ENCODE measurements at places on chromosomes 5 and 9. TPM values are rescaled to one million over a fixed set of nuclear protein-coding genes. Genes with fewer than 3 reads are reported as not detected.

GRCh38 chr5:148768806-148769415 lies 57.5 kb upstream of the ADRB2 start:
- DNase-seq: no peak

DEPDC1B gene
- total RNA-seq: 0.27 TPM

DNA sequence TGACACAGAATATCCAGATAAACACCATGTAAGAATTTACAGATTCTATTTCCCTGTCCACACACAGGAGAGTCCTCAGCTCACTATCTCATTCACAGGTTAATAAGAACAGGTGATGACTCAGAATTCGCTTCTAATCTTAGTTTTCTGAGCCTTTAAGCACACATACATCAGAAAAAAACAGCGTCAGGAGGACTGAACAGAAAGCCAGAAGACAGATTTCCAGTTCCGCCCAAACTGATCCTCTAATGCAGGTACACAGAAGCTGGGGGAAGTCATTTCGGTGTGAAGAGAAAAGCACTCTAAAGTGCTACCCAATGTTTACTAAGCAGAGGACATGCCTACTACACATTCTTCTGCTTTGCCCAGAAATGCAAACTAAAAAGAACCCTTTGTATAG lies 1.6 kb downstream of the CEMIP2 start:
- no peak for DNase-seq

- DNase-seq: no peak
These were observed 560.6 kb downstream of the PRR16 start for GRCh38 chr5:121024416-121025311.

TEX48 gene
- not detected for total RNA-seq

SHISAL2B gene
- not detected for total RNA-seq

TMC1 gene
- not detected for total RNA-seq

ANKRD34B gene
- total RNA-seq: not detected

DNA sequence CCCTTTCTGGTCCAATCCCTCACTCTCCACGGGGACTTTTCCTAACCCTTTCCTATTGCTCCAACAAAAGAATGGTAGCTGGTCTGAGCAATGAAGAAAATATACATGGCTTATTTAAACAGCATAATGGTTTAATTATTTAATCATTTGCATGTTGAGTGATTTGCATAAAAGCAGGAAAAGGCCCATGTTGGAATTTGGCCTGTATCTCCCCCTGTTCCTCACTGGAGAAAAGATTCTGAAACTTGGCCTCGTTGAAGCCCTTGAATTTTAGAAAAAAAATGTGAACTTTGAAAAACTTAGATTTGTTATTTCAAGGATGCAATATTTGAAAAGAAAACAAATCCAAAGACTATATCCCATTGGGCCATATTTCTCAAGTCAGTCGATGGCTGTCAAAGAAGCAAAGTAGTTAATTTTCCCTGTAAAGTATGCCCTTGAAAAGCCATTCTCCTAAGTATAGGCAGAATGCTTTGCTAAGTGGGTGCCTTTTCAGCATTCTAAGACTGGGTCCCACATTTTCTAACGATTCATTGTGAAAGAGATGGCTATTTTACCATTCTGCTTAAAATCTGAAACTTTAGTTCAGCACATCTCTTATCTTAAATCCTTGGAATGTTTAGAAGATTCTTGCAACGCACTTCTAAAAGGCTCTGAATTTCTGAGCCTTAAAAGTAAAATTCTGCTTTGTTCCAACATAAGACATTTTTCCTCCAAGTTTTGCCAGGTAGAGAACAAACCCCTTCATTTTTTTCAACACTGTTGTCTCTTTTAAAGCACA lies 428.8 kb downstream of the ARHGEF28 start:
- no peak for DNase-seq

CDH9 gene
- total RNA-seq: not detected

PTBP3 gene
- 13.7 TPM for total RNA-seq

CDX1 gene
- total RNA-seq: not detected

DNA sequence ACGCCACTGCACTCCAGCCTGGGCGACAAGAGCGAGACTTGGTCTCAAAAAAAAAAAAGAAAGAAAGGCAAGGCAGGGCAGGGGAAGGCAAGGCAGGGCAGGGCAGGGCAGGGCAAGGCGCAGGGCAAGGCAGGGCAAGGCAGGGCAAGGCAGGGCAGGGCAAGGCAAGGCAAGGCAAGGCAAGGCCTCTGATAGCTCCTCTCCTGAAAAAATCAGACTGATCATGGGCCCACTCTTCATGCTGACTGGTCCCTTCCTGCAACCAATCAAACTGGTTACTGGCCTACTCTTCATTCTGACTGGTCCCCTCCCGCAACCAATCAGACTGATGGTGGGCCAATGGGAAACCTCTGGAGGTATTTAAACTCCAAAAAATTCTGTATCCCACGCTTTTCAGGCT lies 3.4 kb upstream of the ZBTB5 start:
- DNase-seq: no peak

- no peak for DNase-seq
These were observed 10.3 kb downstream of the POLK start for GRCh38 chr5:75522025-75522424.

DNA sequence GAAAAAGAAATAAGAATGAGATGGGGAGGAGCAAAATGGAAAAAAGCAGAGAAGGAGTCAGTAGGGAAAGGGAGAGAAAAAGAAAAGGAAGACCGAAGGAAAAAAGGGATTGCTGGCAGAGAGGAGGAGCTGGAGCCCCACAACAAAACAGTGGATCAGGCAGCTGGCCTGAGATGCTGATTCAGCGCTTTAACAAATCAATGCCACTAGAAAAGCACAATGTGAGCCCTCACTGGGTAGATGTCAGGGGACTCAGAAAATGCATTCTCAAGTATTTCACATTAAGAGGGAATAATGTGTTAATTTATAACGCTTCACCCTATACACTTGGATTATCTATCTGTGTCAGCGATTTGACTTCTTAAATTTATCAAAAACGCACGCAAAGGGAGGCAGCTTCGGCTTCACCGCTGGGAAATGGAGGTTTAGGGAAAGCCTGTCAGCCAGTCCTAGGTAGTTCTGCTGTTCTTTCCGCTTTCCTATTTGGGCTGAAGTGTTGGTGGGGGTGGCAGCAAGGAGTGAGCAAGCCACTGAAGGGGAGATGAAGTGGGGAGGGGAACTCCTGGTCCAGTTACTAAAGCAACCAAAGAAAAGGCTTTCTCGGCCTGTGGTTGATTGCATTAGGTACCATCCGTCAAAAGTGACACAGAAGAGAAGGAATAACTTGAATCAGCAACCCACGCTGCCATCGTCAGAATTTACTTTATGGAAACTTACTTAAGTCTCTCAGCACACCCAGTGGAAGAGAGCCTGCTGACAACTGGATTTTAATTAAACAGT lies 161.6 kb downstream of the BNC2 start:
- no peak for DNase-seq

SEMA4D gene
- total RNA-seq: 18.7 TPM

DNA sequence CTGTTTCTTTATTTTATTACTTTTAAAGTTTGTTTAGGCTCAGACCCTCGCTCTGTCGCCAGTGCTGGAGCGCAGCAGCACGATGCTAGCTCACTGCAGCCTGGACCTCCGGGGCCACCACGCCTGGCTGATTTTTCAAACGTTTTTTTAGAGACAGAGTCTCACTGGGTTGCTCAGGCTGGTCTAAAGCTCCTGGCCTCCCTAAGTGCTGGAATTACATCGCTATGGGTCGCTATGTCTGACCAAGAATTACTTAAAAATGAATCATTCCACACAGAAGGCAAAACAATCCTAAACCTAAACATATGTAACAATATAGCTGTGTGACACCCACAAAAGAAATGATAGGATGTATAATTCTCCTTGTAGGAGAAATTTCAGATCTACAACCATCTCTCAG lies 86.9 kb upstream of the SIMC1 start:
- DNase-seq: no peak

GRCh38 chr9:17656889-17657288 lies 78.0 kb downstream of the SH3GL2 start:
- DNase-seq: no peak

STK10 gene
- 8.8 TPM for total RNA-seq

DNA sequence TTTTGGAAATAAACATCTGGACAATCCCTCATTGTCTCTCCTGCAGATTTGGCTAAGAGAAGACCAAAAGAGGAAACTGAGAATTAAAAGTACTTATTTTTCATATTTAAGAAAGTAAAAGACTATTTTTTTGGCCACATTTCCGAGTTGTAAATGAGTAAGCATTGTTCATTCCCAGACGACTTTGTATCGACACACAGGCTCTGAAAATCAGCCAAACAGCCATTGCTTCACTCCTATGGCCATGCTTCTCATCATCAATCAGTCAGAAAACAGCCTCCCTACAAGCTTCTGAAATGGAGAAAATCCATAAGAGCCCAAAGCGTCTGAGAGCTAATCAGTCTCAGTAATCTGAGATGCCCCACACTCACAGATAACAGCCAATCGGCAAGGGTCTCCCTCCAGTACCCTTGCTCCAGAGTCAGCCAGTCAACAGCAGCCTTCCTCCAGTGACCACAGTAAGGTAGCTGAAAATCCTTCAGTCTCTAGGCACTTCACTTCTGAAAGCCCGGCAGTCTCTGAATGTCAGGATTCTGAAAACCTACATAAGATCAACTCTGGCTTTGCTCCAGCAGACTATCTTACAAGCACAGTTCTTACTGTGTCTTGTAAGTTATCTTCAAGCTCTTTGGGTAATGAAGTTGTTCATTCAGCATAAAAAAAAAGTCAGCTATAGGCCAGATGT lies 30.9 kb downstream of the CDO1 start:
- DNase-seq: no peak

KIAA0825 gene
- total RNA-seq: 1.5 TPM

DNA sequence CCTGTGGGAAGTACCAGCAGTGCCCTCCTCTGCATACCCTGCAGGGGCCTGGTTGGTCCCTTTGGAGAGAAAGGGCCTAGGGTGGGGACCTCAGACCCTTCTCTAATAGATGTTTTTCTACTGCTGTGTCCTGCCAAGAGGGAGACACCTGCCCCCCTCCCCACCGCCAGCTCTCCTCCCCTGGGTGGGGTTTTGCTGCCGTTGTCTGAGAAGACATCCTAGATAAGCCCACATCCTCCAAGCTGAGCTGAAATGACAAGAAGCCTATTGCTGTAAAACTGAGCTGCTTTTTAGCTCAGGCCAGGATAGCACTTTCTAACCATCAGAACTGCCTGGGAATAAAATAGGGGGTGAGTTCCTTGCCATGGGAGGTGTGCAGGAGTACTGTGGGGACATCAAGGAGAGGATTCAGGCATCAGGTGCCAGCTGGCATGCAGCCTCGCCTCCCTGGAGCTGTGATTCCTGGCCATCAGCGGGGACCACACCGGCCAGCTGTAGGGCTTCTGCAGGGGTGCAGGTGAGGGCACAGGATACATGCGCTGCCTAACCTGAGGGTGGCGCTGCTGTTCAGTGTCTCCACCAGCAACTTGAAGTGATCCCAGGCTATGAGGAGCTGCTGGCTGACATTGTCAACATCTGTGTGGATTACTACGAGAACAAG lies 37.9 kb downstream of the CYFIP2 start:
- DNase-seq: peak; percentile 82

DNA sequence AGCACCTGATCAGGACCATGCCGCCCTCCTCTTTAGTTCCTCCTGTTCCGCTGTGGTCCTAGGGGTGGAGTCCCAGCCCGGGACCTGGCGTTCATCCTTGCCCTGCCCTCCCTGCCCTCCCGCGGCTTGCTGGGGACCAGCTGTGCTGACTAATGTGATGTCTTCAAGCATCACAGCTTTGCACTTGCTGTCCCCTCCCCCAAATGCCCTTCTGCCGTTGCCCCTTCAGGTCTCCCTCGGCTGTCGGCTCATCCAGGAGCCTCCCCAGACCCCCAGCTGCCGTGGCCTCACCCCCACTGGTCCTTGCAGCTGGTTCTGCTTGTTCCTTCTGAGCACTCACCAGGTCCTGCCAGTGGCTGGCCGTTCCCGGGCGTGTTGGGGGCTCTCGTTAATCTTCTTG lies 19.9 kb downstream of the RXRA start:
- no peak for DNase-seq

DNA sequence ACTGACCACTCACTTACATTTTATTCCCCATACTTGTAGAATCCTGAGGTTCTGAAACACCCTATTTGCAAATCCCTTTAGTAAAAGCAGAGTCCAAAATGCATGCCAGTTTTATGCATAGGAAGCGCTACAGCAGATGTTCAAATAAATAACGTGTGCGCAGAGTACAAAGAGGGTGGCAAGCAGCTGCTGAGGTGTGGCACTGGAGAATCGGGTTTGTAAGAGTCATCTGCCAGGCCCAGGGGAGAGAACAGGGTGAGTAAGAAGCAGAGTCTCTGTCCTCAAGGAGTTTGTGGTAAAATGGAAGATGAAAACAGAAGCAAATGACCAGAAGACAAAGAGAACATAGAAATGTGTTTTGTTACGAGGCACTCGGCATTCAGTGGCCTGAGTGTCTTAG lies 288.8 kb downstream of the GLIS3 start:
- DNase-seq: no peak

SLC9A3 gene
- total RNA-seq: 0.91 TPM

GRCh38 chr9:35680331-35681105 lies 6.8 kb downstream of the CA9 start:
- DNase-seq: no peak

- no peak for DNase-seq
These were observed 134.5 kb downstream of the C9orf152 start for GRCh38 chr9:110073356-110073905.

- no peak for DNase-seq
These were observed 69.2 kb downstream of the SH3PXD2B start for GRCh38 chr5:172385010-172385563.

PTGER4 gene
- 7.4 TPM for total RNA-seq

- DNase-seq: no peak
These were observed 192.2 kb upstream of the CDKN2B start for GRCh38 chr9:22201256-22201655.

DNA sequence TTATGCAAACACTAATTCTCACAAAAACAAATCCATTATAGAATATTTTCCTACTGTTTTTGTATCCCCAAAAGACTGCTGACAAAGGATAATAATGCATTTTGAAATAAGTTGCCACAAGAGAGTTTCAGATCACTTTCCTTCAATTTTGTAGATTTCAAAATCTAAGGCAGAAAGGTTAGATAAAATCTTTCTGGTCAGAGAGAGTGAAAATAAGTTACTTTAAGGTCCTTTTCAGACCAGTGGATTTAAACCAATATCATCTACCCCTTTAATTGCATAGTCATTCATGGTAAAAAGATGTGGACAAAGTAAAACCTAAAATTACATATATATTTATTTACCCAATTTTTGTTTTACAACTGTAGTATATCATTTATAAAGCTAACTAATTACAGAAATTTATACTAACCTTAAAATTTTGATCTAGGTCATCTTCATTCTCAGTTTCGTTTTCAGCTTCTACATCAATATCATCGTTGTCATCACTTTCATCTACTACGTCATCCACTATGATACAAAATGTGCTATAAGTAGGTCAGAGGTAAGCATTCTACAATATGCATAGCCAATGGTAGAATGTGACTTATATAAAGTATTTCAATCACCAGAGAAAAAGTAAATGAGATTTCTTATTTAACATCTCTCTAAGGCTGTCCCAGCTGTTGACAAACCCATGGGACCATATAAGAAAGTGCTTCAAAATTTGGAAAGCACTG lies 95.7 kb downstream of the AGTPBP1 start:
- no peak for DNase-seq

- no peak for DNase-seq
These were observed 132.9 kb downstream of the MVB12B start for GRCh38 chr9:126459546-126459945.

- no peak for DNase-seq
These were observed 120.0 kb downstream of the HMHB1 start for GRCh38 chr5:143931986-143932385.

GRCh38 chr9:23774266-23774665 lies 51.8 kb downstream of the ELAVL2 start:
- DNase-seq: no peak

- DNase-seq: no peak
These were observed 4.5 kb downstream of the THBS4 start for GRCh38 chr5:80039650-80040049.

ARL14EPL gene
- total RNA-seq: not detected

- no peak for DNase-seq
These were observed 188.7 kb downstream of the HSPA4 start for GRCh38 chr5:133240425-133241091.
